ENCODE measurements at places on chromosomes 7 and 10.

DNA sequence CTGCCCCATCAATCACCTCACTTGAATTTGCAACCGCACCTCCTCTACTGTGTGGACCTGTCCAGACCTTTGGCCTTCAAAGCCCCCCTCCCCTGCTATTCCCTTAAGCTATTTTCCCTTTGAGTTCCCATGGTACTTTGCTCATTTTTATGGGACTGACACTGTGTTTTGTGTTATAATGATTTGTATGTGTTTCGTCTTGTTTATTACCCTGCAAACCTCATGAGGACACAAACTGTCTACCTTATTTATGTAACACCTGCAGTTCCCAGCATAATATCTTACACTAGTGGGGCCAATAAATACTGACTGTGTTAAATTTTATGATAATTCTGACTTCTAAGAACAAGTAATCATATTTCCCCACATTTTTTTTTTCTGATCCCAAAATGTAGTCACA lies 70.6 kb downstream of the CLEC2L start:
- no peak for DNase-seq

DNA sequence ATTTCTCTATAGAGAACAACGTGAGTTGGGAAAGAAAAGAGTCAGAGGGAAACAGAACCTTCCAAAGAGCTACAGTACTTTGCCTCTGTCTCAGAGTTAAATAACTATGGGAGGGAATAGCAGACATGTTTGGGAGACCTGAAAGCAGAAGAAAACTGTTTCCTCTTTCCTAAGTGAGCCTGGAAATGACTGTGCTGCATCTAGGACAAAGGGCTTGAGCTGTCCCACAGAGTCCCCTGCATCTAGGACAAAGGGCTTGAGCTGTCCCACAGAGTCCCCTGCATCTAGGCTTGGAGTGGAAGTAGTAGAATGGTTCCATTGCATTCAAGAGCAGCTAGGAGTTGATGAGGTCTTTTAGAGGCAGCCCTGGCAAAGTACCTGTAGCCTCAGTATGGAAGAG lies 149.7 kb downstream of the DKK1 start:
- no peak for DNase-seq

DNA sequence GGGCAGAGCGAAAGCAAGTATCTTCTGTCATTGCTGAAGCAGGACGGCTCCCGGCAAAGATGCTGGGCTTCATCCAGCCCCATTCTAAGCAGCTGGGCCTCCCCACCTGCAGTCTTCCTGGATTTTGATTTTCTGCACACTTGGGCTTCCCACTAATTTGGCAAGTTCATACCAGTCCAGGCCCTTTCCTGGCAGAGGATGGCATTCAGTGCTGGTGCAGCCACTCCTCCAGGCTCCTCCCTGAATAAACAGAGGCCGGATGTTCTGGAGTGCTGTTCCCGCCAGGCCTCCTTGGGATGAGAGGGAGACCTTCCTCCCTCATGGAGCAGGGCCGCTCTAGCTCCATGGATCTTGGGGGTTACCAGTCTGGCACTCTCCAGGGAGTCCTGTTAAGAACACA lies 3.4 kb downstream of the BAG3 start:
- no peak for DNase-seq

GRCh38 chr10:51772387-51772786 lies 73.0 kb upstream of the CSTF2T start:
- DNase-seq, result no peak

DNA sequence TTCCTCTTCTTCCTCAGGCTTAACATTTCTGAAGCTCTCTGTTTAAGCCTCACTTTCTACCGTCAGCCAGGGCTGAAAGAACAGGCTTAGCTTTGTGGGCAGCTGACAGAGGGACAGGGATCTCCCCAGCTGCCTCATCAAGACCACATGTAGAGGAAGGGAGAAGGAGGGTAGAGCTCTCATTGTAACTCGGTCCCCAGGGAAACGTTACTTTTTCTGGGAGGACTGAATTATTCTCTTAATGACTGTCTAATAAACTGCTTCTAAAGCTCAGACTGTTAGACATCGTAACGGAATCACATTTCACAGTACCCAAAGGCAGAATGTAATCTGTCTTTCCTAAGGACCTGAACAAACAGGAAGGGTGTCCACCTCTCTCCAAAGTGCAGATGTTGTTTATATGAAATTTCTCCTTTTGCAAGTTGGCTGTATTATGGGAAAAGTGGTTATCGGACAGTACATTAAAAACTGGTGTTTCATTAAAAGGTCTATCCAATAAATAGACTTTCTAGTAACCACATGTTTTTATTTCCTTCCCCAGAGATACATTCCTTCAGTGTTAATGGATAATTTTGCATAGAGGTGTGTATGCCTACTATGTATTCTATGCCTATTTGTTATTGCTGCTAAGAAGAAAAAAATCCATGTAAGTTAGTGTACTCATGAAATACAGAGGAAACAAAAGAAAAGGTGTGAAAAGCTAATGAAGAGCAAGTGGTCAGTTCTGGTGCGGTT lies 144.2 kb downstream of the CTTNBP2 start:
- no peak for DNase-seq

- DNase-seq, result no peak
These were observed 231.2 kb downstream of the SNX13 start for GRCh38 chr7:17709127-17709526.

GRCh38 chr7:112080441-112080840 lies 125.8 kb downstream of the DOCK4 start:
- DNase-seq, result no peak

DNA sequence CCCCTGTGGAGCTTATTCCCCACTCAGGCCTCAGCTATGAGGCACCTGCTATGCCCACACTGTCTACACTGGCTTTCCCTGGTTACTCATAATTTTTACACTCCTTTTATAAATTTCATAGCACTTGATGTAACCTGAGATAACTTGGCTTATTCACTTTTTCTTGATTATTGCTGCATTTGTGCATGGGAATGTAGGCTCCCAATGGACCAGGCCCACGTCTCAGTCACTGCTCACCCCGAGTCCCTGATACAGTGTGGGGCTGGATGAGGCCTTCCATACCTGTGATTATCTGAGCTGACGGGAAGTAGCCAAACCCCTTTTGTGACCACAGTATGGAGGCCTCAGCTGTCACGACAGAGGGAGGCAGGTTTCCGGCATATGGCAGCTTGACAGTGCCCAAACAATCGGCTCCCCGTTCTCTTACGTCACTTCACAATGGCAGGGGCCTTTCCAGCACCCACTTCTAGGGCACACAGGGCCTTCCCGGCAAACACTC lies 645.3 kb downstream of the ACTR3B start:
- no peak for DNase-seq

- peak; percentile 16 for DNase-seq
These were observed 913 bp downstream of the NPY start for GRCh38 chr7:24284699-24285506.

- DNase-seq, result no peak
These were observed 59.2 kb downstream of the WIPF3 start for GRCh38 chr7:29865526-29865925.

DNA sequence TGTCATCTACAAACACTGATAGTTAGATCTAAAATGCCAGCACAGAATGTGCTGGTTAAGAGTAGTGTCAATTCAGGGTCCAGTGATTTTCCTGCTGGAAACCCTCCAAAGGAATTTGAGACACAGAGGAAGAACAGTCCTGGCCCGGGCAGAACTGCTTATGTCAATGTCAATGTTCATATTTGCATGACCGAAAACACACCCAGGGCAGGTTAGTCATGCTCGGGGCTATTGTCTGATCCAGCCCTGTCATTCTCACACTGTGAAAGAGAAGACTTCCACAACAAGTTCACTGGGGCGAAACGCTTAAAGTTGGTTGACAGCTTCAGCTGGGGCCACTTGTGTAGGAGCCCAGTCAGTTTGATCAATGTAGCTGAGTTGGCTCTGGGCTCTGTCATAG lies 139.3 kb downstream of the C1GALT1 start:
- no peak for DNase-seq

- no peak for DNase-seq
These were observed 71.4 kb downstream of the AHR start for GRCh38 chr7:17369691-17370426.

DNA sequence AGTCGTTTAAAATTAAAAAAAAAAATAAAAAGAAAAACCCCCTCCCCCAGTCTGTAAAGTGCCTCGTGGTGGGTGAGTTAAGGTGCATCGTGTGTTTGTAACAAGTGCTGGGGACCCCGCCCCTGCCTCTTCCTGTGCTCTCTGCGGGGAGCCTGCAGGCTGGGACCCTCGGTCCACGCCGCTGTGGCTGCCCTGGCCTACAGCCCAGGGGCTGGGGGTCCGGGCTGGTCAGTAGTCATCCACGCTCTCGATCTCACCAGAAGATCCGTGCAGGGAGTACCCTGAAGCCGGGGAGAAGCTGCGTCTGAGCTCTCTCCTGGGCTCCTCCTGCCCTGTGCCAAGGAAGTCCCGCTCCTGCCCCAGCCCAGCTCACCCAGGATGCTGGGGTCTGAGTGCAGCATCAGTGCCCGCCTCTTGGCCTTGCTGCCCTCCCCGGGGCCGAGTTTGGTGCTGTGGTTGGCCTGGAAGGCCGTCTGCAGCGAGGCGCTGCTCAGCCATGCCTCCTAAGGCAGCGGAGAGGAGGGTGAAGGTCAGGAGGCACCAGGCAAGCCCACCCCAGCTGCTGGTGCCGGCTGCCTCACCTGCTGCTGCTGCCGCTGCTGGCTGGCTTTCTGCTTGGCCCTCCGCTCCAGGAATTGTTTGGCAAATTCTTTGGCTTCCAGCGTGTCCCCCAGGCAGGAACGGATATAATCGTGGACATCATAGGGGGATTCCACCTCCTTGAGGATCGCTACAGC lies 8.1 kb downstream of the GNB2 start:
- DNase-seq, result no peak

DNA sequence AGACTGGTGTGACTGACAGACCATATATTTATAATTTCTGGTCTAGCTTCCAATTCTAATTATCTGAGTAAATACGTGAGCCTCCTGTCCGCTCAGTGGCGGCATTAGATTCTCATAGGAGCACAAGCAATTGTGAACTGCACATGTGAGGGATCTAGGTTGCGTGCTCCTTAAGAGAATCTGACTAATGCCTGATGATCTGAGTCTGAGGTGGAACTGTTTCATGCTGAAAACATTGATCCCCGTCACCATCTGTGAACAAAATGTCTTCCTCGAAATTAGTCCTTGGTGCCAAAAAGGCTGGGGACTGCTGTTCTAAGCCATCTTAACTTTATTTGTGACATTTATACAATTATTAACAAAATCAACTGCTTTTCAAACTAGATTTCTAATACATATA lies 164.7 kb upstream of the MEOX2 start:
- peak; percentile 24 for DNase-seq

- DNase-seq, result no peak
These were observed 180.3 kb upstream of the SHH start for GRCh38 chr7:155992538-155992937.

DNA sequence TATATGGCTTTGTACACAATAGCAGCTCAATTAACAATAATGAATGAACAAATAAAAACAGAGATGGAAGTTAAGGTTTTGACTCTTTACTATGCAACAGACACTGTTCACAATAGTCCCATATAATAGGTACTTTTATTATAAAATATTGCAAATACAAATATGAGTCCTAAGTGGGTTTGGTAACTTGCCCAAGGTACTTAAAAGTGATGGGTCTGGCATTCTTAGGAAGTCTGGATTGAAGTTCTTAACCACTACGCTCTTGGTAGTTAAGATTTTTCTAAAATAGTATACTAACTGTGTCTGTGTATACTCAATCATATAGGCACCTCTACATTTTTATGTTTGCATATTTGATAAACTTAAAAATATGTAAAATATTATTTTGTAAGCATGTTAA lies 55.5 kb downstream of the HGF start:
- DNase-seq, result no peak

- no peak for DNase-seq
These were observed 143.3 kb downstream of the HDAC9 start for GRCh38 chr7:18638594-18639452.

GRCh38 chr7:1401011-1401410 lies 58.3 kb downstream of the MICALL2 start:
- DNase-seq, result no peak

- DNase-seq, result no peak
These were observed 2.9 kb downstream of the NFKB2 start for GRCh38 chr10:102398172-102399020.

- no peak for DNase-seq
These were observed 189.9 kb downstream of the TFEC start for GRCh38 chr7:115840702-115841101.

DNA sequence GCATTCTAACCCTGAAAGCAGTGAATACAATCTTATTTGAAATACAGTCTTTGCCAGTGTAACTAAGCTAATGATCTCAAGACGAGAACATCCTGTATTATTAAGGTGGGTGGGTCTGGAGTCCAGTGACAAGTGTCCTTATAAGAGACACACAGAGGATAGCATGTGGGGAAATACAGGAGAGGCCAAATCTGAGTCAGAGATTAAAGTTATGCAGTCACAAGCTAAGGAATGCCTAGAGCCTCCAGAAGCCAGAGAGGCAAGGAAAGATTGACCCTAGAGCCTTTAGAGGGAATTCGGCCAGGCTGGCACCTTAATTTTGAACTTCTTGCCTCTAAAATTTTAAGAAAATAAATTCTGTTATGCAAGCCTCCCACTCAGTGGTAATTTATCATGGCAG lies 87.5 kb upstream of the HGF start:
- no peak for DNase-seq

- peak; percentile 22 for DNase-seq
These were observed 19.6 kb upstream of the CNTNAP2 start for GRCh38 chr7:146096994-146097393.

GRCh38 chr7:32256376-32256775 lies 186.2 kb upstream of the PDE1C start:
- DNase-seq, result no peak

- DNase-seq, result no peak
These were observed 58.9 kb downstream of the CALML3 start for GRCh38 chr10:5583525-5584175.

GRCh38 chr10:105149371-105149891 lies 508.3 kb downstream of the SORCS3 start:
- DNase-seq, result no peak

DNA sequence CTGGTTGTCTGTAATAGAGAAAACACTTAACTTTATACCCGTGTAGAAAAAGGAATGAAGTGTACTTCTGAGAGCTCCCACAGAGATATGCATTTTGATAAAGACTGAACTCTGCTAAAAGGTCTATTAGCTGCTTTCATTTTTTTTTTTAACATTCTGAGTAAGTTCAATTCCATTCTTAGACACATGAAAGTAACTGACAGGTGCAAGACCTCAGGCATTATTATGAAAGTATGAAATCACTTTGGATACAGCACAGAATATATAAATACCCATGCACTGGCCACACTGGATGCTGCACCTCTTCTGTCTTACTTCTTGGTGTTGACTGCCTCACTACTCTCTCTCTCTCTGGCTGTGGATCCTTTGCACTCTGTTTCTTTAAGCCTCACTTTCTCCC lies 46.2 kb downstream of the VWDE start:
- DNase-seq, result no peak

- DNase-seq, result peak; percentile 55
These were observed 556.3 kb downstream of the GRM8 start for GRCh38 chr7:126696256-126697038.
